ENCODE measurements at places on chromosomes 12 and 14.

- DNase-seq = no peak
These were observed 664 bp downstream of the LRFN5 start for GRCh38 chr14:41607304-41607775.

GRCh38 chr12:104137001-104137901 lies 759 bp downstream of the NFYB start:
- peak; percentile 22 for DNase-seq

DNA sequence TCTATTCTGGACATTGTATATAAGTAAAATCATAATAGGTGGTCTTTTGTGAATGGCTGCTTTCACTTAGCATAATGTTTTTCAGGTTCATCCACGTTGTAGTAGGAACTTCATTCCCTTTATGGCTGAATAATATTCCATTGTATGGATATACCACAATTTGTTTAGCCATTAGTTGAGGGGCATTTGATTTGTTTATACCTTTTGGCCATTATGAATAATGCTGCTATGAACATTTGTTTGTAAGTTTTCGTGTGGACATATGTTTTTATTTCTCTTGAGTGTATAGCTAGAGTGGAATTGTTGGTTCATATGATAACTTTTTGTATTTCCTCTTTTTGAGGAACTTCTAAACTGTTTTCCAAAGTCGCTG lies 123.3 kb downstream of the TTLL5 start:
- DNase-seq = no peak

DNA sequence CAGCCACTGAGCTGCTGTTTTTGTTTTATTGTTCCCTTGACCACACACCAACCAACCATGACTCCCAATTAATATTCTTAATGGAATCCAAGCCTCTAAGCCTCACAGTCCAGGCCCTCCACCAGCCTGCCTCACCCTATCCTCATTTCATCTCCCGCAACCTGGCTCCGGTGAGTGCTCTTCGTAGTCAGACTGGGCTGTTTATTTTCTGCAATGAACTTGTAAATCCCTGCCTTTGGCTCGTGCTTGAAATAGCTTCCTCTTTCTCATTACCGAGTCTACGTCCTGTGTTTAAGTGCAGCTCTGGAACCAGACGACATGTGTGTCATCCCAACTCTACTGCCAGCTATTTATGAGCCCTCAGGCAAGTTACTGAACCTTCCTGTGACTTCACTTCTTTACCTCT lies 12.4 kb upstream of the ETFBKMT start:
- DNase-seq = no peak

- no peak for DNase-seq
These were observed 151.6 kb downstream of the SYT1 start for GRCh38 chr12:79016181-79016580.

DNA sequence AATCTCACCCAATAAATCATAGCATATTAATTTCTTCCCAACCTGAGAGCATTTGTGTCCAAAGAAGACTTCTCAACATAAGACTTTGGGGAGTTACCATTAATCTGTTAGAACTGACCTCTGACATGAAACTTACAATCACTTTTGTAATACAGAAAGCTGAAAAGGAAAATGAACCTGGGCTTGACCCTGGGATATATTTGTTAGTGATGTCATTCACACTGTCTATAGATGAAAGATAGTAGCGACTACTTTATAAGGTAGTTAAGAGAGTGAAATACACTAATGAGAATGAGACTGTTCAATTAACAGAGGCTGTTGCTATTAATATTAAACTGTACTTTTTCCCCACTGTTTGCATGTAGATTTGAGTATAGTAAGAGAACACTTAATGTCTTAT lies 1334.8 kb upstream of the TMEM132C start:
- DNase-seq = no peak

DNA sequence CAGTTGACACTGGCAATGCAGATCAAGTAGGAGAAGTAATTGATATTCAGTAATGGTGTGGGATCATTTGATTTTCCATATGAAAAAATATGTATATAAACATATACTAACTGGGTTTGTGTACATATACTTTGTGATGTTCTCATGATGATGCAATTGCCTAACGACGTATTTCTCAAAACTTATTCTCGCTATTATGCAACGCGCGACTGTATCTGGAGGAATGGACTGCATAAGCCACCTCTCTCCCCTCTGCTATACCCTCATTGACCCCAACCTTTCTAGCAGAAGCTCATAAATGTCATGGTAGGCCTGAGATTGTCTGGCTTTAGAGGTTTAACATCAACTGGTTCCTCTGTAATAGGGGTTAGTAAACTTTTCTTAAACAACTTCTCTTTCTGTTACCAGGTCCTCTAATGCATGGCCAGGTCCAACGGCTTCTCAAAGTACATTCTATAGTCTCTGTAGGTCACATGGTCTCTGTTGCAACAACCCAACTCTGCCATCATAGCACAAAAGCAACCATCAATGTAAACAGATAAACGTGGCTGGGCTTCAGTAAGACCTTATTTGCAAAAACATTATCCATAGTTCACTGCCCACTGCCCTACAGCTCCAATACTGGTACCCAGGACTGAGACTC lies 59.3 kb downstream of the FOXN3 start:
- DNase-seq = no peak

GRCh38 chr12:89126712-89127111 lies 225.6 kb downstream of the DUSP6 start:
- DNase-seq = no peak

- no peak for DNase-seq
These were observed 43.3 kb downstream of the DEGS2 start for GRCh38 chr14:100116134-100116533.
